ENCODE measurements at places on chromosomes 6 and 20.

GRCh38 chr20:32877507-32877906 is 18.8 kb downstream of the EFCAB8 start:
- DNase-seq: peak; percentile 18

- no peak for DNase-seq
Observed at GRCh38 chr6:96995903-96996302, 71.4 kb downstream of the KLHL32 start.

DNA sequence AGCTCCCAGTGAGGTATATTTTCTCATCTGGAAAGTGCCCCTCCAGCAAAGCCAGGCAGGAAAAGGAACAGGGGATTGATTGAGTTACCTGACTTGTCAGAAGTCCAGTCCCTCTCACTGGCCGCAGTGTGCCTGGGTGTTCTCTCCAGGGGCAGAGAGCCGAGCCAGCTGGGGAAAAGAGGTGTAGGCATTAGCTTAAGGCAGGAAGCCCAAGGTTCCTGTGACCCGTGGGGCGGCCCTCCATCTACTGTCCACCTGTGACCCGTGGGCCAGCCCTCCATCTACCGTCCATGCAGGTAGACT is 2.7 kb downstream of the PSMG4 start:
- DNase-seq: no peak

DNA sequence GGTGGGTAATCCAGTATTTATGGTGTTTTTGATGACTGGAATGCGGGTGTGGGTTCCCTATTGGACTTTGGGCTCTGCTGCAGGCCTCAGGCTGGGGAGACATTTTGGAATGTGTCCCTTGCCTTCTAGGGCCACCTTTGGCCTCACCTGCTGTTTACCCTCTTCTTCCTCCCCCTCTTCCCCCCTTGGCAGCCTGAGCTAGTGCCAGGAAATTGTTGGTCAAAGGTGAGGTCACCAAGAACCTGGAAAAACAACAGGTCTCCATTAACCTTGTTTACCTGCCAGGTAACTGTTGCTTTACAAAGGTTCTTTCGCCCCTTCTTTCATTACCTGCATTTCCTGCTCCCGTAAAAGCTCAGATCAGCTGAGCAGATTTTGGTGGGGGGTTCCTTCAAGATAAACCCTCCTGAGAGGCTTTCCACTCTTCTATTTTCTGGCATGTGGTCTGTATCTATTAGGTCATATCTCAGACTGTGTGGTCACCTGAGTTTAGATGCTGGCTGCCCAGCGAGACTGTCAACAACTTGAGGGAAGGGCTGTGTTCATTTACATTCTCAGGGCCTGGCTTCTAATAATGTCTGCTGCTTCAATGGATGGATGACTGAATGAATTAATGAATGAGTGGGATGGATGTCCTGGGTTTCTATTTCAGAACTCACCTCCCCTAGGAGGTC is 34.7 kb downstream of the VEGFA start:
- DNase-seq: no peak

DNA sequence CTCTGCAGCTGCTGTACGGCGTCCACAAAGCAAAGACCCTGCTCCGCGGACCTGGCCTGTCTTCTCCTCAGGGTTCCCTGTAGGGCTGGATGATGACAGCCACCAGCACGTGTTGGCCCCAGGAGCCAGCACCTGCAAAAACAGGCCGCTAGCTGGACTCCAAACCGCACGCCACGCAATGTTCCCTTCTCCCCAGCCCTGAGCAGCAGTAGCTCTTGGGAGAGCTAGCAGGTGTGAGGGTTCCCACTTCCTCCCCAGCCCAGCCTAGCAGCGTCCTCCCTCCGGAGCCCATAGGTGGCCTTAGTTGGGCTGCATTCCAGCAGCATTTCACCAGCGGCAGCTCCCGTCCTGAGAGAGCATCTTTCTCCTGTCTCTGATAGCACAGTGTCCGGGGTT is 42.3 kb downstream of the DACT2 start:
- DNase-seq: no peak

DNA sequence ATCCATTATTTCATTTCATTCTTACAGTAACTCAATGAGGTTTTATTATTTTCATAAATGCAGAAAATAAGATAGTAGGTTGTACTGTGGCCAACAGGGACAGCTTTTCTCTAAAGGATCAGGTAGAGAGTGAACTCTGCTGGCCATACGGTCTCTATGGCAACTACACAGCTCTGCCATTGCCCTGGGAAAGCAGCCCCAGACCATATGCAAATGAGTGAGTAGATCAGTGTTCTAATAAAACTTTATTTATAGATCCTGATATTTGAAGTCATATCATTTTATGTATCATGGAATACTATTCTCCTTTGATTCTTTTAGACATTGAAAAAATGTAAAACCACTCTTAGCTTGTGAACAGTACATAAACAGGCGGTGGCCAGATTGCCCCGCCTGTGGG is 192.5 kb upstream of the RREB1 start:
- no peak for DNase-seq

- no peak for DNase-seq
Observed at GRCh38 chr20:55009066-55009465, 533.7 kb downstream of the DOK5 start.

GRCh38 chr20:62739581-62740285 is 31.1 kb downstream of the NTSR1 start:
- no peak for DNase-seq

GRCh38 chr20:1758765-1759164 is 101.2 kb upstream of the SIRPG start:
- no peak for DNase-seq

GRCh38 chr6:12017263-12017662 is 5.2 kb downstream of the HIVEP1 start:
- DNase-seq: no peak

GRCh38 chr6:163099621-163100171 is 314.8 kb upstream of the QKI start:
- DNase-seq: no peak

DNA sequence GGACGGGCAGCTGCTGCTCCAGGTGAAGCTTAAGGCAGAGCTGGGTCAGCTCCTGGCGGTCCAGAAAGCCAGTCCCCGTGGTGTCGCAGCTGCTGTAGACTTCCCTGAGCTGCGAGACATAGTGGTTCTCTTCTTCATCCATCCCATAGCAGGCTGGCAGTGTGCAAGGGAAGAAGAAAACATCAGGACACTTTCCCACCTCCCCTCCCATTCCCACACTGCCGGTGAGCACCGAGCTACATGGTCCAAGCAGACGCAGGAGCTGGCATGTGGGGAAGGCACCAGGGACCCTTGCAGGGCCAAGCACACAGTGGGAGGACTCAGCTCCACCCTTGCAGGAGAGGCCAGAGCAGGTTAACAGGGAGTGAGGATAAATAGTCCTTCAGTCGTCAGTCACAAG is 58.9 kb downstream of the NINL start:
- no peak for DNase-seq

DNA sequence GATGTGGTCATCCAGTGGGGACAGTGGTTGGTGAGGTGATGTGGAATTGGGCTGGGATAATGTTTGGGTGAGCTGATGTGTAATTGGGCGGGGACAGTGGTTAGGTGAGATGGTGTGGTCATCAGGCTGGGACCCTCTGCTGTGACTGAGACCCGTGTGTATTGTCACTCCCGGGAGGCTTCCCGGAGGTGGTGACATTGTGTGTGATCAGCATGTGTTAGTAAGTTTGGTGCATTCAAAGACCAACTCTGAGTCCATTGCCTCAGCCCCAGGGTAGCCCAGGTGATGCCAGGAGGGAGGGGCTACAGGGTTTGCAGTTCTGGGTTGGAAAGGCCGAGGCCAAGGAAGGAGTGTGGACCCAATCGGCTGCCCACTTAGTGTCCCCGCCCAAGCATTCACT is 375.5 kb downstream of the TAF4 start:
- no peak for DNase-seq

DNA sequence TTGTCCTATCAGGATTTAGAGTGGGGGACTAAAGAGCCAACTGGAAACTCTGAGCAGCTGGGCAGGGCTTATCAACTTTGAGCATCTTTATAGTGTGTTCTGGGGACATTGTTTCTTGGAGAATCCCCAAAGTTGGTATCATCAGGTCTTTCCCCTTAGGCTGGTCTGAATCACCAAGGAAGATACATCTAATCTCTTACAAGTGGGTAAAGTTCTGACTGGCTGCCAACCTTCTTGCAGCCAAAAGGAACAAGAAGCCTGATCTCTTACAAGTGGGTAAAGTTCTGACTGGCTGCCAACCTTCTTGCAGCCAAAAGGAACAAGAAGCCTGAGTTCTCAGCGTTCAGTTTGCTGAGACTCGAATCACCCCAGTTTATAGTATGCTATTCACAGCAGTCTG is 1.6 kb upstream of the MED23 start:
- DNase-seq: no peak

- no peak for DNase-seq
Observed at GRCh38 chr6:52904562-52905279, 4.8 kb downstream of the GSTA3 start.

GRCh38 chr6:15519681-15520080 is 143.1 kb downstream of the DTNBP1 start:
- DNase-seq: no peak

- DNase-seq: no peak
Observed at GRCh38 chr6:161792851-161793493, 519.1 kb upstream of the AGPAT4 start.

DNA sequence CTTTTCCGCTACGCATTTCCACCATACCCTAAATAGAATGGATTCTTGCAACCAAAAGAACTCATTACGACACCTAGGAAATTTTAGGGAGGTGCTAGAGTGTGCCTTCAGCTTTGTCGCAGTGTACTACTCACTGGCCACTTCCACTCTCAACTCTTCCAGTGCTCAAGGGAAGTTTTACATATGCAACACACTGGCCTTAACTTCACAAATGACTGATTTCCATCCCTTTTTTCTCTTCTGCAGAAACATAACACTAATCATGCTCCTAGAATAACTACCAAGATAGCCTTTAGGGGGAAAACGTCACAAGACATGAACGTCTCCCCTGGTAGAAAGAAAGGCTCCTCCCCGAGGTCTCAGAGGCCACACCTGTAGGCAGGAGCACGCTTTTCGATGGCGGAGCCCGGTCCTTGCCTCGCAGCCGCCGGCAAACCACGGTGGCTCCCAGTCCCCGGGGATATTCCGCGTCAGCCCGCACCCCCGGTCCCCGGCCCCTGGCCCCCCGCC is 584 bp downstream of the LYRM4 start:
- DNase-seq: no peak

DNA sequence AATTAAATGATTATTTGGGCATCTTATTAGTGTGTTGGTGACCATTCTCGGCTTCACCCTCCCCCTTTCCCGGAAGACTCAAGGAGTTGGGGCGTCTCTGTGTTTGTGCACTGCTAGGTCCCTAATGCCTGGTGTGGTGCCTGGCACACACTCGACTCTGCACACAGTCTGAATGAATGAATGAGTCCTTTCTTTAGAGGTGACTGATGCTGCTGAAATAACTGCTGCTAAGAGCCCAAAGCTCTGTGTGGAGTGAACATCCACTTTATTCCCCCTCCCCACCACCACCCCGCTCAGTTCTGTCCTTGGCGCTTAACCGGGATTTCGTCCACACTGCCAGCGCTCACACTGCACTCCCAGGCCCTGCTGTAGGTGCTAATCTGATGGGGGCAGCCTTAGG is 1.2 kb upstream of the PHACTR3 start:
- no peak for DNase-seq

GRCh38 chr6:101125380-101125971 is 244.3 kb upstream of the ASCC3 start:
- DNase-seq: no peak

GRCh38 chr20:57794600-57795341 is 85.0 kb upstream of the PMEPA1 start:
- DNase-seq: no peak

DNA sequence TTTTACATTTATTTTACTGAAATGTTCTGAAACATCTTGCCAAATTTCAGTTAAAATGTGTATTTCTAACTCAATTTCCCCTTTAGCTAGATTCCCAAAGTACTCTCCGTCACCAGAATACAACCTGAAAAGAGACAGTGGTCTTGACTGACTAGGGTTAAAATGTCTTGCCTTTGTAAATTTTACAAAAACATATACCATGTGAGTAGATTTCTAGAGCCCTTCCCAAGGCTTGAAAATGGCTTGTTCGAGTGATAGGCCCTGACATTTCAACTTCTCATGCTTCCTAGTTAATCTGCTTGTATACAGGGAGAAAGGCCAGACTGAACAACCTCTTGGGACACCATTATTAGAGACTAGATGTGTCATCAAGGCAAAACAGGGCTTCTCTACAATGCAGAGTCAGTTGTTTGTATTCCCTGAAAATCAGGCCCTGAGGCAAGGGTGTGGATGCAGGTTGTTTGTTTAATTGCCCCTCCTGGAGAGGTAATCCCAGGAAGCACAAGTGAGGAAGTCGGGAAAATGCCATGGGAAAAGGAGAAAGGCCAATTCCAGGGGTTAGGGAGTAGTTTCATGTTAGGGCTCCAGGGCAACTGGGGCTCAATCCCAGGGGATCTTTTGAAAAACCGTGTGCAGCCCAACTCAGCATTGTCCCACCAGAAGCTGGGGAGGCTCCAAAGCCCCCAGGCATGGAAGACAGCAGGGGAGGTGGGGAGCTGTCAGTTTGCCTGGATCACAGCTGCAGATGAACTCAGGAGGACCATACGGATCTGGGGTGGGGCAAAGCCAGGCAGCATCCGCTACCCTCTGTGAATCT is 11.6 kb upstream of the TFB1M start:
- no peak for DNase-seq

- DNase-seq: no peak
Observed at GRCh38 chr6:37142050-37142614, 27.8 kb upstream of the PIM1 start.

DNA sequence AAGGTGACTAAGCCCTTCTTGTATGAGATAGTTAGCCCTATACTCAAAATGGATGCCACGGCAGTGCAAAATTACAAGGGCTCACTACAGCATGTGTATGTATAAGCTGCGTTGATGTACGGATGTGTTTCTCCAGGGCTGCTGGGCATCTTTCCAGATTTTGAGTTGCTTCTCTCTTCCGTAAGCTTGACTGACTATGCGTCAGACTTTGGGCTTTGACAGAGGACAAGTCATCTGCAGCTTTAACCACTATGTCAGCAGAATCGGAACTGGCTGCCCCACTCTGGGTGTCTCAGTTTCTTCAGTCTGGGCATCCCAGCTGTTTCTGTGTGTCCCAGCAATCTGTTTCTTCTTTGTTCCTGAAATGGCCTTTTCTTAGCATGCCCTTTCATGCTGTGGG is 241.6 kb downstream of the BTBD3 start:
- no peak for DNase-seq

- no peak for DNase-seq
Observed at GRCh38 chr20:44496976-44497375, 21.3 kb downstream of the TTPAL start.
